Cardiac muscle cell (in vitro differentiated cells and primary cell): ENCODE measurements at places on chromosomes 7 and 10. TPM values are rescaled to one million over a fixed set of nuclear protein-coding genes. Genes with fewer than 3 reads are reported as not detected.

Gene OGDHL
- 35.4 and 44.6 TPM in 2 replicates for total RNA-seq

Gene SLC26A3
- total RNA-seq = not detected in 2 replicates

Gene CPN1
- total RNA-seq = not detected in 2 replicates

- H3K4me1 ChIP-seq = no peaks in the 10 kb centered on the region
- no peaks in the 10 kb centered on the region for H3K36me3 ChIP-seq
Observed at GRCh38 chr7:36613031-36613614, 111.2 kb downstream of the AOAH start.

- DNase-seq = no peak
- no peak overlapping the region for H3K27ac ChIP-seq
- peaks cover 3% of the 10 kb centered on the region for H3K27me3 ChIP-seq
- H3K36me3 ChIP-seq = no peaks in the 10 kb centered on the region
- H3K4me1 ChIP-seq = peaks cover 5% of the 10 kb centered on the region
Observed at GRCh38 chr7:71721742-71722141, 589.8 kb downstream of the GALNT17 start.
